ENCODE measurements at places on chromosomes 1 and 21.

GRCh38 chr21:14875704-14876523, 188.9 kb downstream of the NRIP1 start:
- no peak for DNase-seq

GRCh38 chr1:164137273-164137925, 421.6 kb upstream of the PBX1 start:
- DNase-seq: no peak

- no peak for DNase-seq
Measured at GRCh38 chr1:36542962-36543515, 60.3 kb upstream of the CSF3R start.

GRCh38 chr21:45154511-45155508, 80.4 kb downstream of the ADARB1 start:
- DNase-seq: peak; percentile 28

DNA sequence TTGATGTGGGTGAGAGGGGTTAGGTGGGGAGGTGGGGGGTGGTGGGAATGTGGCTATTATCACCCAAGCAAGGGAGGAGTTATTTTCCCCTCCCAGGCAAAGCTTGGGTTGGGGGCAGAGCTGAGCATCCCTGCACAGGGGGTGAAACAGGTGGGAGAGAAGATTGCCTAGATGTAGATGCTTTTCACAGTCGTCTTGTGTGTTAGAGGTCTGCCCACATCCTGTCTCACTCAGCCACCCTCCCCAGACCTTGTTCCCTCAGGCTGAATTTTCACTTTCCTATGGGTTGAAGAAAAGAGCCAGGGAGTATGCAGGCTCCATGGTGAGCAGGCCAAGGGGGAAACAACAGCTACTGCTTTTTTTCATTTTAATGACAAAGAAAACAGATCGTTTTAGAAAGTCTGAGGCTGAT, 223.5 kb downstream of the KIF26B start:
- no peak for DNase-seq

GRCh38 chr1:47608296-47608875, 170.5 kb downstream of the FOXD2 start:
- no peak for DNase-seq

GRCh38 chr1:81179242-81179641, 621.5 kb upstream of the ADGRL2 start:
- no peak for DNase-seq

- DNase-seq: no peak
Measured at GRCh38 chr1:180519846-180520245, 17.5 kb upstream of the ACBD6 start.

GRCh38 chr1:62717483-62717882, 29.3 kb upstream of the DOCK7 start:
- DNase-seq: no peak

DNA sequence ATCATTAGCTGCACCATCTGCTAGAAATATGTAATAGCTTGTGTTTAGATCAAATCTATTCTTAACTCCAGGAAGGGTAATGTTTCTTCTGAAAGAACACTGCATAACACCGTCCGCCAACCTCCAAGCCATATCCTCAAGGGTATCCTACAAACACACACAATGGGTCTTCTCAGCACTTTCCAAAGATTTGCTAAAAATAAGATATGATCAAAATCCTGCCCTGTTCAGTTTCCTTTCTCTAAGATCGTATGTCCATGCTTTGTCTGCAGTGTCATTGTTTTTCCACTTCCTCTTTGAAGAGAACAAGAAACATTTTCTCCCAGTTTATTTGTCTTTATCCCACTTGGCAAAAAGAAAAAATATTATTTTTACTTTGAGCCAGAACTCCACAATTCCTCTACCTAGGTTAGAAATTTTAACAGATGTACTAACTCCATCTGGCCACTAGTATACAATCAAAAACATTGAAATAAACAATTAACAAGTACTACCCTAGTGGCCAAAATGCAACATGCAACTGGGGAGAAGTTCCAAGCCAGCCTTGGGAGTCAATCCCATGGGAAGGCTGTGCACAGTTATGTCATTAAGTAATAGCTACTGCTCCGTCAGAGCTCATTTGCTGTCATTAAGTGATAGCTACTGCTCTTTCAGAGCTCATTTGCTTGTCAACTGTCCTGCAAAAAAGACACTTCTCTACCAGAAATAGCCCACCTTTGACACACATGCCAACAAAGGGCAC, 37.8 kb downstream of the FRRS1 start:
- DNase-seq: no peak

- DNase-seq: no peak
Measured at GRCh38 chr1:169696273-169697100, 14.9 kb downstream of the SELL start.

- DNase-seq: no peak
Measured at GRCh38 chr21:42127164-42128150, 56.3 kb downstream of the UMODL1 start.

DNA sequence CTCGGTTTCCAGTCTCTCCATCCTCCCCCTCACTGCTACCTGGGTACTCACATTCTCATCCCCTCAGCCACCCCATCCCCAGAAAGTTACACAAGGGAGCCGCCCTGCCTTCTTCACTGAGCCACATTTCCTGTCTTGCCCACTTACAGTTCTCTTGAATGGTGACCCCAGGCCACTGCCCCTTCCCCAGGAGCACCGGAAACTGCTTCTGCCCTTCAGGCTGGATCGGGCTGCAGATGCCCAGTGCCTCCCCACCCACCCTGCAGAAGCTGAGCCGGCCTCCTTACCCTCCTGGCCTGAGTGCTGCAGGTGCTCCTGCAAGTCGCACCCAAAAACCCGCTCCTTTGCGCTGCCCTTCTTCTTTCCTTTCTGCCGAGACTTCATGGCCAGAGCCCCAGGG, 450 bp downstream of the ARHGAP30 start:
- DNase-seq: no peak

DNA sequence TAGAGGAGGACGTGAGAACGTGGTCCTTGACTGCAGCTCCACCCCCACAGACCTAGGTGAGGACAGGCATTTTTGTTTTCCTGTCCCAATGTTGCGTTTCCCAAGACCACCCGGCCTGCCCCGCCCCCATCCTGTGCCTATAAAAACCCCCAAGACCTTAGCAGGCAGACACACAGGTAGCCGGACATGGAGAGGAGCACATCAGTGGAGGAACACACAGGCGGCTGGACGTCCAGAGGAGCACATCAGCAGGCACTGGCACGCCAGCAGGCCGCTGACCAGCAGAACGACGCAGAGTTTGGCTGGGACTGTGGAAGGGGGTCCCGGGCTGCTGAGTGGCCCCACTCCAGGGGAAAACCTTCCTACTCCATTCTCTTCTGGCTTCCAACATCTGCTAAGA, 12.7 kb upstream of the HMGCL start:
- DNase-seq: no peak

GRCh38 chr1:109479311-109479710, 4.4 kb upstream of the ATXN7L2 start:
- no peak for DNase-seq

DNA sequence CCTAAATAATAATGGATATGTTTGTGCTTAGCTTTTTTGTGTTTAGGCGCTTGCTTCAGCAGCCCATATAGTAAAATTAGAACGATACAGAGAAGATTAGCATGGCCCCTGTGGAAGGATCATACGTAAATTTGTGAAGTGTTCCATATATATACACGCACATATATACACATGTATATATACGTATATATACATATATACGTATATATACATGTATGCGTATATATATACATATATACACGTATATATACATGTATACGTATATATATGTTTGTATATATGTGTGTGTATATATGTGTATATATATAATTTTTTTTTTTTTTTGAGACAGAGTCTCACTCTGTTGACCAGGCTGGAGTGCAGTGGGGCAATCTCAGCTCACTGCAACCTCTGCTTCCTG, 17.4 kb downstream of the SNX27 start:
- no peak for DNase-seq

GRCh38 chr1:227726924-227727599, 8.0 kb downstream of the JMJD4 start:
- DNase-seq: no peak

DNA sequence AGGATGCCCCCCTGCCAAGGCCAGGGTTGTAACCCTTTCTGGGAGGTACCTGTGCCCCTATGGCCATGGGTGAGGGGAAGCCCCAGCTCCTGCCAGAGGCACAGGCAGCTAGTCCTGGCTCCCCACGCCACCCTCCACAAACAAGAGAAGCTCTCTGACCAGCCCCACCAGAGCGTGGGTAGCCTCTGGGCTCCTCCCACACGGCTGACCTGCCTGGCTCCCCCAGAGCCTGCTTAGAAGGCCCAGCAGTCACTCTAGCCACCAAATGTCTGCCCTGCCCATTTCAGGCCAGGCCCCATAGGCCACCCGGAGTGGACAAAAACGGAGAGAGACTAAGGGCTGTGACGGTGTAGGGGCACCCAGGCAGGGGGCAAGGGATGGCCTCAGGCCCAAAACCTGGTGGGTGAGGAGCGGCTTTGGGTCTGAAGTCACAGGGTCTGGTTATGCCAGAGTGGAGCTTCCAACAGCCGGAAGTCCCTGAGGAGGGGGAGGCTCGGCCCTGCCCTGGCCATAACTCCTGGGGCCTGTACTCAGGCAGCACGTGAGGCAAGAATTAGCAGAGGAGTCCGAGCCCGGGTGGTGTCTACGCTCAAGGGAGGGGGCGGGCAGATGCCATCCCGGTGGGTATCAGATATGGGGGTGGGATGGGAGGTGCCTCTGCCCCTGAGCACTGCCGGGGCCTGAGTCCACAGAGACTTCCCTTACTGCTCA, 155.4 kb downstream of the CASZ1 start:
- no peak for DNase-seq

DNA sequence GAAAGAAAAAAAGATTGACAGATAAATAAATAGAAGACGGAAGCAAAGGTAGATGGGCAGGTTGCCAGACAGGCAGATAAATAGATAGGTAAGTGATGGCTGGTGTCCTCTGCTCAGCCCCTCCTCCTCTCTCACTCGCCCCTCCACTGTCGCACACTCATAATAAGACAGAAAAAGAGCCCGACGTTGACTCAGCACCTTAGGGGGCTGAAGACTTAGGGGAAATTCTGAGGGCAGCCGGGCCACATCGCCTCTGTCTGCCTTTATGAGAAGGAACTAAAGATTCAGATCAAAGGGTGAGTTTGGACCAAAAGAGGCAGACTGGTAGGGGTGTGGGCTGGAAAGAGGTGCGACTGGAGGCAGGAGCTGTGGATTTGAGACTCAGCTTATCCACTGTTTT, 158.1 kb upstream of the IGSF21 start:
- no peak for DNase-seq

GRCh38 chr1:9475061-9475627, 64.1 kb upstream of the SLC25A33 start:
- DNase-seq: no peak

GRCh38 chr21:41928621-41929220, 25.1 kb downstream of the C2CD2 start:
- DNase-seq: peak; percentile 89

- DNase-seq: peak; percentile 56
Measured at GRCh38 chr1:161209790-161210409, 5.2 kb upstream of the FCER1G start.

- DNase-seq: no peak
Measured at GRCh38 chr1:229411434-229412055, 22.3 kb downstream of the ACTA1 start.

DNA sequence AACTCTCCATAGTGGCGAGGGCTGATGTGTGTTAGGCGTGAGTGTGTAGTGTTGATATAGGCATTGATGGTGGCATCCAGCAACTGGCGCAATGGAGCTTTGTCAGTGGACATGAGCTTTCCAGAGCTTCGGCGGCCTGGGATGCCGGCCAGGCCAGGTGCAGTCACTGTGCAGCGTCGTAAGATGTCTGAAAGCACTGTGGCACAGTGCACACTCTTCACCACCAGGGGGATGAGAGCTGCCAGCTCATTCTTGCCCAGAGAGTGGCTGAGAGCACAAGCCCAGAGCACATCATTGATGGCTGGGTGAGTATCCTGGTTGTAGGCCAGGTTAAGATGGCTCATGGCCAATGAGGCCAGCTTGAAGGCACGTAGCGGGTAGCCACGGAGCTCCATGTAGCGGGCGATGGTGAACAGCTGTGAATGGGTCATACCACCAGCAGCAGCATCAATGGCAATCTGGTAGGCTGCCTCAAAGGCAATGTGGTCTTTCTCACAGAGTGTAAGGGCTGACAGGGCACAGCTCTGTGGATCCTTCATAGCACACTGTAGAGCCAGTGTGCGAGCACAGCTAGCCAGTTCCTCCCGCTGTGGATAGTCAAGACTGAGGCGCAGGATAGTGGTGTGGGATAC, 6.7 kb downstream of the UROD start:
- DNase-seq: peak; percentile 40

- no peak for DNase-seq
Measured at GRCh38 chr1:22892789-22893188, 79.9 kb downstream of the LACTBL1 start.

- DNase-seq: no peak
Measured at GRCh38 chr1:103170609-103171008, 62.3 kb upstream of the COL11A1 start.

- no peak for DNase-seq
Measured at GRCh38 chr1:180256341-180257027, 26.4 kb downstream of the LHX4 start.

- DNase-seq: no peak
Measured at GRCh38 chr1:170267317-170267716, 121.6 kb downstream of the NTMT2 start.

- DNase-seq: peak; percentile 12
Measured at GRCh38 chr1:51776408-51776807, 102.1 kb downstream of the NRDC start.

DNA sequence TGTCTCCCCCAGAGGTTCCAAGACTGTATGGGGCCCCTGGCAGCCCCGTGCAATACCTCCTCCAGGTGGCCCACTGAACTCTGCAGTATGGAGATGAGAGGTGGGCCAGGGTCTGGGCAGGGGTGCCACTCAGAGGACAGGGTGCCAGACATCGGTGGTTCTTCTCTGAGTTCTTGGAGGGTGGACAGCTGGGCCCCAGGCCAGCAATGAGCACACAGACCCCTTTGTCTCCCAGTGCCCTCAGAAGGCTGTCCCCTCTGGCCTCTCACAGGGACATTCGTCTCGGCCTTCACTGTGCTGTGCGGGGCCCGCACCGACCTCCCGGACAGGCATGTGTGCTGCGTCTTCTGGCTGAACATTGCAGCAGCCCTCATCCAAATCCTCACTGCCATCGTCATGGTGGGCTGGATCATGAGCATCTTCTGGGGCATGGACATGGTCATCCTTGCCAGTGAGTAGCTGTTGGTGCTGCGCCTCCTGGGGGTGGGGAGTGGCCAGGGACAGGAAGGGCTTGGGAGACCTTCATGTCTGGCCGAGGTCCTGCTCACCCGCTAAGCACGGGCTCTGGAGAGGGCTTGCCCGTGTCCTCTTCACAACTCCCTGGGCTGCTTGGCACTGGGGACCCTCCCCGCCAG, 48.1 kb downstream of the STUM start:
- DNase-seq: no peak

DNA sequence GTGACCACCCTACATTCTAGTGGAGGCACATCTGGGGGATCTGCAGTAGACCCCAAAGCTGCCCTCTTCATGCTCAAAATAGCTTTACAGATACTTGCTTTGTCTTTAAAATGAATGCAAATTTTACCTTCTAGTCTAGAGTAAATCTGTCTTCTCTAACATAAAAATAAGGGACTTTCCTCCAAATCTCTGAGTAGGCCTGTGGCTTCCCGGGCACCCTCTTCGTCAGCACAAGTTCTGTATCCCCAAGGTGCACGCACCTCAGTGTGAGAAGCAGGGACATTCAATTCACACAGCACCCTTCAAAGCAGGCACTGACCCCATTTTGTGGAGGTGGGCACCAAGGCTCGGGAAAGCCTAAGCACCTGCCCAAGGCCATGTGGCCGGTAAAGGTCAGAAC, 19.0 kb downstream of the MEF2D start:
- DNase-seq: no peak

GRCh38 chr1:220368352-220369265, 96.4 kb upstream of the RAB3GAP2 start:
- no peak for DNase-seq

All from inflammatory macrophage treated with lipopolysaccharide for 1 hour (primary cell).